Fibroblast of mammary gland (primary cell): ENCODE measurements at places on chromosomes 2 and 18.
A peak's percentile ranks its signal among the peaks of the same experiment; 100 is the strongest.

GRCh38 chr18:60739212-60739611, 366.6 kb upstream of the MC4R start:
- no peak for DNase-seq

GRCh38 chr2:238512247-238512867, 85.6 kb downstream of the ASB1 start:
- no peak for DNase-seq

DNA sequence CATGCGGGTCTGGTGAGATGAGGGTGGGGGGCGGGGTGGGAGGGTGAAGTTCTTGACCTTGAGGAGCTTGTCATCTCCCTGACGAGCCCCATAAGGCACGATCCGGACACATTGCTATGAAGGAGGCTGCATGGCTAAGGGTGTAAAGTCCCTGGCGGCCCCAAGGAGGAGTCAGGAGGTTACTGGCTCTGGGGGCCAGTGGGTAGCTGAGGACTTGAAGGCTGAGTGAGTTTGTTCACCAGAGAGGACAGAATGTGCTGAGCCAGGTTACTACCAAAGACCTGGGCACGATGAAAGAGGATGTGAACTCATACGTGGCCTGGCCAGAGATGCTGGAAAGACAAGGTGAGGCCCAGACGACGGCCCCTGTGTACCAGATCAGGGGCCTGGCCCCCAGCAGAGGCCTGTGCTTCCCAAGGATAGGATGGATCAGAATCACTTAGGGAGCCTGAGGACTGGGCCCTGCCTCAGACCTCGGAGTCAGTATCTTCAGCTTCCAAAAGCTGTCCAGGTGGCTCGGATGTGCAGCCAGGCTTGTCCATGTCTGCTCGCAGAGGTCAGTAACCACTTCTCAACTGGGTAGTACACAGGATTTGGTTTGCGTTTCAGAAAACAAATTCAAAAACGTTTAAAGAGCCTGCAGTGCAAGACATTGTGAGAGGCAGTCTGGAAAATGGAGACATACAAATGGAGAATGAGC, 110.9 kb downstream of the RNF144A start:
- DNase-seq, result no peak

GRCh38 chr2:96993367-96993766, 7.0 kb upstream of the FAM178B start:
- no peak for DNase-seq

- no peak for DNase-seq
These were observed 36.8 kb downstream of the TRIP12 start for GRCh38 chr2:229884775-229885699.

DNA sequence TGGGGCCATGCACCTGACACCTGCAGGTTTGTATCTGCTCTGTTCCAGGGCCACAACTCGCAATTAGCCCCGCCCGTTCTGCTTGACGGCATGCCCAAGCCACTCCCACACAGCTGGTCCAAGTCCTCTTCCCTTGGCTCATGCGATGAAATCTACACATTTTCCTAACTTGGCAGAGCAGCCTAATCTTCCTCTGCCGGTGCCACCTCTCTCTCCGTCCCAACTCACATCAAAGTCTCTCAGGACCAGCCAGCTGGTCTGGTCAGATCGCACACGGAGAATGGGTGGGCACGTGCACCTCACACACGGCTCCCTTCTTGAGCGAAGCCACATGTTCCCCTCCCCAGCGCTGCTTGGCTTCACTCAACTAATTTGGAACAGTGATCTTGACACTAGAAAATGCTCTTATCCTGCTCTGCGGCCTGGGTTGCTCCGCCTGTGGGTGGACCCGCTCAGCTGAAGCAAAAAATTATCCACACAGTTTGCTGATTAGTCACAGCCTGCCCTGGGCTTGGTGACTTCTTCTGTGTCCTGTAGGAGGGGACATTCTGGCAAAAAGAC, 176.7 kb downstream of the NRP2 start:
- peak; percentile 31 for DNase-seq

DNA sequence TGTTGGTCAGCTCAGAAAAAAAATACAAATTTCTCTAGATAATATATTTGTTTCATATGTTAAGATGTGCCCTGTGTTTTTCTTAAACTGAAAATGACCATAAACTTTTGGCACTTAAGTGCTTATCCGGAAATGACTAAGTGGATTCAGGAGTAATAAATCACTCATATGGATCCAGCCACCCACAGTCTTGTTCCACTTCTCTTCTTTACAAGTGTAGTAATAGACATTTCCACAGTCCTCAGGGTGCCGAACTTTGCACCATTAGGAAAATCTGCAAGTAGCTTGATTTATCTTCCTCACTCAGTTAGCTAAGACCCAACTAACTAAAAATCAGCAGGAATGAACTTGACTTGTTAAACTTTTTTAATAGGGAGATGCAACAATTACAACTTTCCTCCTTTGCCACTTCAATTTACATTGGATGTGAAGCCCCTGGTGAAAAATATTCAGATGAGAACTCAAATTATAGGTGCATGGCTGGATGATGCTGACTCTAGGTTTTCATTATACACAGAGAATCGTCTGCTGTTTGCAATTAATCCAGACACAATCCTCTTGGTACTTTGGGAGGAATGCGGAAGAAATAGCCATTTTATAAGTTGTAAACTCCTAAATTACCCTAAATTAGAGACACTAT, 322.5 kb downstream of the ARHGAP15 start:
- peak; percentile 68 for DNase-seq

DNA sequence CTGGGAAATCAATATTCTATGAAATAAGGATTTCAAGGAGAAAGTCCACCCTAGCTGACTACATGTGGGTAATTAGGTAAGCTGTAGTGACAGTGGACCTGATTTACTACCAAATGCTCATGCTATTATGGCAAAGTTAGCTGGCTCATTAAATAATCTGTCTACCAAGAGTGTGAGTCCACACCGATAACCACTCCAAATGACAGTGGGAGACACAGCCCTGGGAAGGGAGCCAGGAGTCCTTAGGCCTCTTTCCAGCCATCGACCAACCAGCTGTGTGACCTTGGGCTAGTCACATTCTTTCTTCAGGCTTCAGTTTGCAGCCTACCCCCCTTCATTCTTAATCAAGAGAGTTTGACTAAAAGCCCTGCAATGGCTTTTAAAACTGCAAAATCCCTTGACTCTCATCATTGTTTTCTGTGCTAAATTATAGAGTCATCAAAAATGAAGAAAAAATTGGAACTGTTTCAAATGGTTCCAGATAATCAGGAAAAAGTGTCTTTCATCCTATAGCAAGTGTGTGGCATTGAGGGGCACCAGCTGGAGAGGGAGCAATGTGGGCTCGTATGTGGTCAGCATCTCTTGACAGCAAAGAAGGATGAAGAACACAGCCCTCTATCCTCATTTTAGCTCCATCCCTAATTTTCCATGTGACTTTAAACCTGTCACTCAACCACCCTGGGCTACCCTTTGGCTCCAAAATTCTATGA, 45.6 kb upstream of the SLC14A2 start:
- DNase-seq, result no peak

GRCh38 chr18:50642439-50642838, 82.6 kb downstream of the MAPK4 start:
- DNase-seq, result no peak

DNA sequence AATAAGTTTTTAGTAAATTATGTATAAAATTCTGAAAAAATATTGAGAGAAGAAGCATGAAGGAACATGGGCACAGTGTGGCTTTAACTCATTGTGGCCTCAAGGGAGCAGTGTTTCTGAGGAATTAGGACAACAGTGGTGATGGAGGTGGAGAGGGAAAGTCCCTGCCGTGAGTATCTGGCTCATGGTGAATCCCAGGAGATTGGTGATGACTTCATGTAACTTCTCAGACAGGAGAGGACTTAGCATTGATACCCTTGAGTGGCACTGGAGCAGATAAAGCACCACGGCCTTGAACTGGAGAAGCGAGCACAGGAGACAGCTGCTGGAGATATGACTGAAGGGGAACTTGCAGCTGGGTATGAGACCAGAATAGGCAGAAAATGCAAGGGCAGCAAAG, 35.0 kb upstream of the LRP1B start:
- DNase-seq, result peak; percentile 33

DNA sequence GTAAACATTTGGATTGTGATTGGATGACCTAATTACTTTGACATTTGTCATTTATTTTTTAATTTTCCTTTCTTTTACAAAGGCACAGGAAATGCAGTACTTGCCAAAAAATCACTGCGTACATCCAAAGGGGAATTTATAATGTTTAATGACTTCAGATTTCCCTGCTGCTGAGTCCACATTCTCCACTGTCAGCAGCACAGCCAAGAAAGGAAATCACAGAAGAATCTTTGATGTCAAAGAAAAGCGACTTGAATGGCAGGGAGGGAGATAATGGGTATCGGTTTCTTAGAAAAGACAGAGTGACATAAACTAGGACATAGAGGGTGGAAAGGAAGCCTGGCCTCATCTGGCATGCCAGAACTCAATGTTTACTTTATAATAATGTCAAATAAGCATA, 41.4 kb upstream of the COPS8 start:
- DNase-seq, result no peak

DNA sequence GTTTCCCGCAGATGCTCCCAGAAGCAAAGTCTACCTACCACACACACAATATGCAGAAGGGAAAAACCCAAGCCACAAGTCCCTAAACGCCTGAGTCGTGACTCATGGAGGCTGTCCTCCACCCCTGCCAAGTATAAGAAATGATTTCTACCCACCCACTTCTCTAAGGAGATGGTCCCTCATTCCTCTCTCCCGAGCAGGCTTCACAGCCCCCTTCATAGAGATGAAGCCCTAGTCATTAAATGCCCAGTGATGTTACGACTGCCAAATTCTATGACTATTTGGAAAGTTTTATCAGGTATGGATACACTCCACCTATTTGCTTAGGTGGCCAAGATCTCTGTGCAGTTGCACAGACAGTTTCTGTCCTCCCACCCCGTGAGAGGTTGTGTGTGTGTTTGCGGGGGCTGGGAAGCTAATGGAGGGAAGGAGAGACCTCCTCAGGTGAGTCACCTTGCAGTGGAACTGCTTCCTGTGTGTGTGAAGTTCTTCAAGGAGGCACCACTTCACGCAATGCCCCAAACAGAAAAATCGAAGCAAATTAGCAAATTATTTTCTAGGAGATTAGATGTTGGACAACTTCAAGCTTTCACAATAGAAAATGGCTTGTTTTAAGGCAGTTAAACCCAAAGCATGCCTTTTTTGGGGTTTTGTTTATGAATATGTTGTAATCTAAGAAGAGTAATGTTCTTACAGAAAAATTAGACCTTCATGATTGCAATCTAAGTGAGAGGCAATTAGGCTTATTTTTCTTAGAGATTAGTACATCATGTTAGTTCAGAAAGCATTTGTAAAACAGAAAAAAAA, 175.2 kb downstream of the TGIF1 start:
- DNase-seq, result peak; percentile 97

DNA sequence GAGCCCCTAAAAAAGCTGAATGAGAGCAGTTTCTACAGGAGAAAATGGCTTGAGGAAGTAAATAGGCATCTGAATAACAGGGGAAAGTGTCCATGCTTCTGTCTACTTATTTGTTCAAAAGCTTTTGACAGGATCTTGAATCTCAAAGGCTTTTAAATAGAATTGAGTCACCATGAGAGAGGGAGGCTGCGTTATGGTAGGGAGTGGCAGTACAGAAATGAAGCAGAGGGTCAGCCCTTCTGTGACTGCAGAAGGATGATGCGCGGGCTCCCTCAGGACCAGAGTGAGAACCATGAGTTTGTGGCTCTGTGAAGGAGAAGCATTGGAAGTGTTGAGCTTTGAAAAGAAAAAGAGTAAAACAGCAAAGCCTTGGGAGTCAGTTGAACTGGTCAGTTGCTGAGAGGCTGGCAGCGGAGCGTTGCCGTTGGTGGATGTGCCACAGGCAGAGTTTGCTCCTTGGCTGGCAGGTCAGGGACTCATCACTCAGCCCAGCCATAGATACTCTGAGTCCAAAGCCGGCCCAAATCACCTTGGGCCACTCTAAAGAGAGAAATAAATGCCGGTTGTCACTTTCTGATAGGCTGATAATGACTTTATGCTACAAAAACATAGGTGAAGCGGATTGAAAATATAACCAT, 17.4 kb downstream of the COPS7B start:
- DNase-seq, result no peak

GRCh38 chr2:197883354-197884032, 79.1 kb downstream of the PLCL1 start:
- peak; percentile 75 for DNase-seq

GRCh38 chr2:99299580-99299979, 1.4 kb downstream of the LYG1 start:
- no peak for DNase-seq

- no peak for DNase-seq
These were observed 125.9 kb downstream of the PLA2R1 start for GRCh38 chr2:159936471-159936870.

GRCh38 chr2:204695506-204695905, 150.2 kb downstream of the PARD3B start:
- DNase-seq, result no peak
